ENCODE measurements at places on chromosomes 16 and 17.

GRCh38 chr16:48547530-48547929, 62.5 kb downstream of the N4BP1 start:
- DNase-seq: no peak

DNA sequence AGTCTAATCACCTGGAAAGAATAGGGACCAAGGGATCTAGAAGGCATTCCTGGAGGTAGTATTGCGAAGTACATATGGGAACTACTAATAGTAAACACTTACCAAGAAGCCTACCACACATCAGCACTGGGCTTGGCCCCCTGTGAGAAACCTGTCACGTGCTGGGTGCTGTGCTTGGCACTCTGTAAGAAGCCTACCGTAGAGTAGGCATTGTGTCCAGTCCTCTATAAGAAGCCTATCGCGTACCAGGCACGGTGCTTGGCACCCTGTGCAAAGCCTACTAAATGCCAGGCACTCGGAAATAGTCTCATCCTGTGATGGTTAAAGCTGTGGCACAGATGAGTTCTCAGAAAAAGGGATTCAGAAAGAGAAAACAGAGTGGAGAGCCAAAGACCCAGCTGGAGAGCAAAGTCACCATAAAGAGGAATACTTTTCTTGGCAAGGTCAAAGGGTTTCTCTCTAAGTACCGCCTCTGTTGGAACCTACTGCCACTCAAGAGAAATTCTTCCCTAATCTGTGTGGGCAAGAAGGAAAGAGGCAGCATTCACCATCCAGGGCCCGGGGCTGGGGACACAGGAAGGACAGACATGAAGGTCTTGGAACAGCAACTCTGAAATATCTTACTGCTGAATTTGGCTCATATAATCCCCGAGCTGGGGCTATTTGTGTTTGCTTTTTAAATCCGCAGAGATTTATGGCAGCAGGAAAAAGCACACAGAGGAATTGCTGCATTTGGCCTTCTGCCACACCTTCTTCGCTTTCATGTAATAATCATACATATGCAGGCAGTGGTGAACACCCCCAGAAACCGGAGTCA, 81.8 kb downstream of the VAT1L start:
- DNase-seq: no peak

DNA sequence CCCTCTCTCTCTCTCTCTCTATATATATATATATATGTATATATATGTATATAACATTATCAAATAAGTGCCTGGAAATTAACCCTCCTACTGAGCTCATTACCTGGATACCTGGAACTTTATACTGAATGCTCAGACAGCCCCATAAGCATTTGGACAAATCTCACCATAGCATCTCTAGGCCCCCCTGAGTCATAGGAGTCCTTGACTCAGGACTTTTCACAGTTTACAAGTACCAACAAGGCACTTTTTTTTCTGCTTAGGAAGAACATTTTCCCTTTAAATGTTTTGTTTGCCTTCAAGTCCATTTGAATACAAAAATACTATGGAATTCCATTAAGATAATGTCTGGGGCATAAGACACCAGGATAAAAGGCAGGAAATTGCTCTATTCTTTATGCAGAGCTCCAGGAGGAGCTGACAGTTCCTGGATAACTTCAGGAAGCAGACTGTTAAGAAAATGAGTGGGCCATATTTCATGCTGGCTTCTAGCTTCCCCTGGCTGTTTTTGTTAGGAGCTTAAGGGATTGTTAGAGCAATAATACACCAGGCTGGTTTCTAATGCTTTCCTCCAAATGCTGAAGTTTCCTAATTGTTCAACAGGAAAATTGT, 171.7 kb upstream of the ASIC2 start:
- no peak for DNase-seq

- DNase-seq: no peak
Measured at GRCh38 chr16:28213396-28213795, 1.6 kb upstream of the XPO6 start.

All from MCF 10A (cell line).